Right atrium auricular region (tissue), 2 donors: ENCODE measurements at places on chromosomes 2 and 18. TPM values are rescaled to one million over a fixed set of nuclear protein-coding genes. Genes with fewer than 3 reads are reported as not detected.
A peak's percentile ranks its signal among the peaks of the same experiment; 100 is the strongest.

- H3K27ac ChIP-seq, result peak within 1 kb of the TSS; percentile 96
- DNase-seq, result peak; percentile 96
- H3K4me1 ChIP-seq, result no peaks in the 10 kb centered on the region
- peak within 1 kb of the TSS; percentile 76 for H3K4me3 ChIP-seq
Observed at GRCh38 chr2:32063310-32064020, at the start of gene SPAST. Gene SPAST, plus strand, starts transcription at chr2:32063556. Its CDS starts 276 bp downstream, at chr2:32063832.

The FHL2 gene
- 356 TPM for total RNA-seq

GRCh38 chr2:183594150-183594549, 469.9 kb downstream of the NUP35 start:
- H3K4me1 ChIP-seq, result no peaks in the 10 kb centered on the region
- H3K36me3 ChIP-seq, result no peaks in the 10 kb centered on the region
- H3K4me3 ChIP-seq, result no peak overlapping the region
- DNase-seq, result no peak
- H3K27ac ChIP-seq, result no peak overlapping the region

- no peaks in the 10 kb centered on the region for H3K36me3 ChIP-seq
- no peak for DNase-seq
Observed at GRCh38 chr18:6405237-6406074, 9.3 kb downstream of the L3MBTL4 start.

GRCh38 chr18:5534845-5535244, 9.0 kb downstream of the EPB41L3 start:
- no peak overlapping the region for H3K27ac ChIP-seq
- no peak overlapping the region for H3K4me3 ChIP-seq
- H3K36me3 ChIP-seq, result no peaks in the 10 kb centered on the region
- H3K4me1 ChIP-seq, result no peaks in the 10 kb centered on the region
- DNase-seq, result no peak

DNA sequence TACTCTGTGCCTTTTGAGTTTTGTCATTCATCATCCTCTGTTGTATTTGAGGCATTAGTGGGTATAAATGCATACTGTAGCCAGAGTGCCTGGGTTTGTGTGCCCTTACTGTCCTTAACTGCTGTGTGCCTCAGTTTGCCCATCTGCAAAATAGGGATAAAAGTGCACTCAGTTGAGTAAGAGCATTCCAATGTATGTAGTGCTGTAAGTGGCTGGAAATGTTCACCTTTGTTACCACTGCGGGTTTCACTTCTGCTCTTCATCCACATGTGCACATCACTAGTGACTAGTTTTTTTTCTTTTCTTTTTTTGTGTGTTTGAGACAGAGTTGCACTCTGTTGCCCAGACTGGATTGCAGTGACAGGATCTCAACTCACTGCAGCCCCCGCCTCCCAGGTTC, 39.9 kb downstream of the PLEKHB2 start:
- no peak overlapping the region for H3K4me3 ChIP-seq
- H3K27ac ChIP-seq, result no peak overlapping the region
- no peaks in the 10 kb centered on the region for H3K27me3 ChIP-seq
- DNase-seq, result no peak
- H3K4me1 ChIP-seq, result no peaks in the 10 kb centered on the region

- H3K4me3 ChIP-seq, result no peak overlapping the region
- peaks cover 30% of the 10 kb centered on the region for H3K4me1 ChIP-seq
- no peaks in the 10 kb centered on the region for H3K27me3 ChIP-seq
- H3K27ac ChIP-seq, result no peak overlapping the region
- no peaks in the 10 kb centered on the region for H3K36me3 ChIP-seq
- no peak for DNase-seq
Observed at GRCh38 chr2:234292205-234292961, 204.5 kb downstream of the ARL4C start.
